ENCODE measurements at places on chromosomes 16 and 17.

DNA sequence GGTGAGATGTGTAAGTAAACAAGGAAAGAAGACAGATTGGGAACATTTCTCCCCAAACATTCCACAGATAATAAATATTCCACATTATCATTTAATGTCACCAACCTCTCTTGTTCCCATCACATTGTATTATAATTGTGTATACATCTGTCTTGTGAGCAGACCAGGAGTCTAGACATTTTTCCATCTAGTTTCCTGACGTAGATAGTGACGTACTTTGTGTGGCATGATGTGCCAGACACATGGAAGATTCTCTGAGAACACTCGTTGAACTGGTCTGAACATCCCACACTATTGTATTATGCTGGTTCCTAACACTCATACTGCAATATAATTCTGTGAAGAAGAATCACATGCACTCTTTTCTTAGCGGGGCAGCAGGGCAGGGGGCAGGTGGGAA is 34.0 kb downstream of the WSB1 start:
- DNase-seq: no peak

GRCh38 chr17:43465049-43465448 is 18.7 kb upstream of the DHX8 start:
- no peak for DNase-seq

- no peak for DNase-seq
Measured at GRCh38 chr17:72380737-72381136, 259.9 kb downstream of the SOX9 start.

DNA sequence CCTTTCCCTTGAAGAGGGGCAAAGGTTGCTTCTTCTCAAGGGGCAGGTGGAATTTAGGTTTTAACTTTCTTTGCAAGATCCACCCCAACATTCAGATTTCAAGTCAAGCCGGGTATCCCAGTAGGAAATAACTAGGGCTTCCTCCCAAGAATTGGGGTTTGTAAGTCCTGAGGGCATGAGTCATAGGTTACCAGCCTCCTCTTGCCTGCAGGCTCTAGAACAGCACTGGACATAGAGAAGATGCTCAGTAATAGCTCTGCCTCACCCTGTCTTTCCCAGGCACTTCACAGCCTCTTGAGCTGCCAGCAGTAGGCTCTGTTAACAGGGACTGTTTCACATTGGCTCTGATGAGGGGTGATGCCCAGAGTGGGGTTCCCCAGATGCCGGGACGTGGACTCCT is 35.8 kb upstream of the ZFP90 start:
- no peak for DNase-seq

DNA sequence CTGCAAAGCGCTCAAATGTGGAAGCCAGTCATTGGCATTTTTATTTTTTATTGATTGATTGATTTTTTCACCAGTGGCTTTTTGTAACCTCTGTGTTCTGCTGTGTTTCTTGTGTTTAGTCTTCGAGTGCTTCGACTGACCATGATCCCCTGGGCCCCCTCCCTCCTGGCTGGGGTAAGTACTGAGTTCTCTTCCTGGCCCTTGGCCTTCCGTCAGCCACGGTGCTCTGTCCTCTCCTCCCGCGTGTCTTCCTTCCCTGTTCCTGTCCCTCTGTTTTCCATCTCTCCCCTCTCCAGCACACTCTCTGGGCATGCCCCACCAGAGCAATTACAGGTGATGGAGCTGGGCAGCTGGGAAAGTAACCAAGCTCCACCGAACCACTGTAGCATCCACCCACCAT is 25.8 kb upstream of the CLEC18A start:
- no peak for DNase-seq

- no peak for DNase-seq
Measured at GRCh38 chr17:29958947-29959657, 17.7 kb downstream of the EFCAB5 start.

GRCh38 chr16:23781176-23781575 is 26.4 kb downstream of the CHP2 start:
- no peak for DNase-seq

DNA sequence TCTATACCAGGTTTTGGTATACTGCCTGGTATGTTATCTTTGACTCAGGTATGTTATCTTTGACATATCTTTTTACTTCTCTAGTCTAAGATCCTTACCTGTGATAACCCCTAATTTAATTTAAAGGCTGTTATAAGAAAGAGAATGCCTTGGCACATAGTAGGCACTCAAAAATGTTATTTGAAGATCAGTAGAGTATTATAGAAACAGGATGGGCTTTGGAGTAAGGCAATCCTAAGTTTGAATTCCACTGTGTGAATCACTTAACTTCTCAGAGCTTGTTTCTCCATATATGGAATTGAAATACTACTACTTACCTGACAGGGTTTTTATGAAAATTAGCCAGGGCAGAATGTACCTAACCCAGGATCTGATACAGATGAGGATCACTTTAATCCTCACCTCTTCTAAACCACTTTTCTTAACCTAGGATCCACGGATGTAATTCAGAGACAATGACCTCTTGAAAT is 1.2 kb downstream of the BRIP1 start:
- DNase-seq: no peak

- DNase-seq: no peak
Measured at GRCh38 chr17:29007456-29007855, 1.6 kb upstream of the SEZ6 start.
